ENCODE measurements at places on chromosomes 13 and 19.
A peak's percentile ranks its signal among the peaks of the same experiment; 100 is the strongest.

- no peak for DNase-seq
Observed at GRCh38 chr13:45373162-45373547, 32.2 kb upstream of the TPT1 start.

GRCh38 chr19:4717966-4718701, 5.5 kb downstream of the DPP9 start:
- DNase-seq, result no peak

DNA sequence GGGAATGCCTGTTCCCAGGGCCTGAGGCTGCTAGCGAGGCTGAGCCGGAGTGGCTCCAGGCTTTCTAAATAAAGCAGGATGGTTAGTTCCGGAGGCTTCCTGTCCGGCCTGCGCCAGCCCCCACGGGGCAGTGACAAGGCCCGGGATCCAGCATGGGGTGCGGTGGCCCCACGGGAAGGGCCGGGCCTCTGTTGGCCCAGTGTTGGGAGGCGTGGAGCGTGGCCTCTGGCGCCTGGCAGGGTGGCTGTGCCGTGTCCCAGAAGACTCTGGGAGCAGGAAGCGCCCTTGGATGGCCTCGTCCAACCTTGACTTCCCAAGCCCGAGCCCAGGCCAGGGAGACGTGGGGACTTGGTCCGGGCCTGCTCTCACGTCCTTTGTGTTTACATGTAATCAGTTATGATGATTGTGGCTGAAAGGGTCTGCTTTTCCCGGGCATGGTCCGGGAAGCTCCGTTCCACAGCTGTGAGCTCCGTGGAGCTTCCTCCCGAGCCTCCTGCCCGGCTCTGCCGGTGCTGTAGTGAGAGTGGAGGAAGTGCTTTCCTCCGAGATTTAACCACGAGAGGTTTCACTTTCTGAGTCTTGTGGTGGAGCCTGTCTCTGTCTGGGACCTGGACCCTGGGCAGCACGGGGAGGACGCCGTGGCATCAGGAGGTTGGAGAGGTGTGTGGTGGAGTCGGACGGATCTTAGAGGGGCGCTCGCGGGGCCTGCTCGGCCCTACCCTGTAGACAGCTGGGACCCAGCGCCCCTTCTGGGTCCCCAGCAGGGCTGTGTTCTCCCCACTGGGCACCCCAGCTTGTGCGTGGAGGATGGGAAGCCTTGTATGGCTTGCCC, 4.6 kb downstream of the GNA11 start:
- DNase-seq, result no peak

DNA sequence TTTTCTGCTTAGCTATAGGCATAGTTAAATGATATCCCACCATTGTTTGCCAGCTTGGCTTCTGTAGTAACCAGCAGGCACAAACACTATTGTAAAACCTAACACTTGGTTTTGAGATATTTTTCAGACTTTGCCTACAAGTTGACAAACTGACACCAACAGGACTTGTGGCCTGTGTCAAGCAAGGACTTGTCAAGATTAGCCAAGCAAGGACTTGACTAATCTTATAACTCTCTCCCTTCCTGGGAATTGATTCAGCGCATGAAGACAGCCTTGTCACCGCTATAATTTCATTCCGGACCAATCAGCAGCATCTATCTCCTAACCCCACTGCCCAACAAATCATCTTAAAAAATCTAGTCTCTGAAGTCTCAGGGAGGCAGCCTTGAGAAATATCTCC, 72.7 kb upstream of the SLITRK1 start:
- DNase-seq, result no peak

DNA sequence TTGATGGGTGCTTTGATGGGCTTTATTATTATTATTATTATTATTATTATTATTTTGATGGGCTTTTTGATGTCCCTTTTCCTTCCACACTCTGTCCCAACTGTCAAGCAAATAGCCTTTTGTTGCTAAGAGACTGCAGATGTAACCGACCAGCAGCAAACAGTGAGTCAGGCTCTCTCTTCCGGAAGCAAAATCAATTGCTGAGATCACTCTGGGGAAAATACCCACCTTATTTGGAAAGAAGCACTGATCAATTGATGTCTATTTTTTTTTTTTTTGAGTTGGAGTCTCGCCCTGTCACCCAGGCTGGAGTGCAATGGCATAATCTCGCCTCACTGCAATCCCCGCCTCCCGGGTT, 2.9 kb downstream of the LDLR start:
- no peak for DNase-seq

GRCh38 chr19:29395734-29396414, 129.9 kb upstream of the VSTM2B start:
- DNase-seq, result no peak

DNA sequence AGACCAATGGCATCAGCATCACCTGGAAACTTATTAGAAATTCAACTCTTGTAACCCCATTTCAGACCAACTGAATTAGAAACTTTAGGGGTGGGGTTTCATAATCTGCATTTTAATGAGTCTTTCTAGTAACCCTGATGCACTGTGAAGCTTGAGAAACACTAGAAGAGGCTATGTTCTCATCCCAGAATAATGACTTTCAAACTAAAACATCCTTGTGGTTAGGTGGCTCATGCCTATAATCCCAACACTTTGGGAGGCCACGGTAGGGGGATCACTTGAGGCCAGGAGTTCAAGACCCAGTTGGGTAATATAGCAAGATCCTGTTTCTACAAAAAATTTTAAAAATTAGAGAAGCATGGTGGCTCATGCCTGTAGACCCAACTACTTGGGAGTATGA, 402.4 kb downstream of the DLEU7 start:
- no peak for DNase-seq

GRCh38 chr19:7552781-7553180, 17.3 kb downstream of the PNPLA6 start:
- no peak for DNase-seq

GRCh38 chr19:1310853-1311180, 25.1 kb downstream of the EFNA2 start:
- DNase-seq, result no peak

GRCh38 chr19:50679177-50680125, 30.2 kb downstream of the C19orf81 start:
- DNase-seq, result peak; percentile 93

All from stimulated activated CD8-positive, alpha-beta memory T cell treated with anti-CD3 and anti-CD28 coated beads, Interleukin-4, amount 100 ng/mL, for 48 hours (primary cell).